Fibroblast of skin of back (primary cell): ENCODE measurements at places on chromosomes 1 and 21.

GRCh38 chr1:198922638-198923430 is 284.0 kb downstream of the PTPRC start:
- no peak for DNase-seq

DNA sequence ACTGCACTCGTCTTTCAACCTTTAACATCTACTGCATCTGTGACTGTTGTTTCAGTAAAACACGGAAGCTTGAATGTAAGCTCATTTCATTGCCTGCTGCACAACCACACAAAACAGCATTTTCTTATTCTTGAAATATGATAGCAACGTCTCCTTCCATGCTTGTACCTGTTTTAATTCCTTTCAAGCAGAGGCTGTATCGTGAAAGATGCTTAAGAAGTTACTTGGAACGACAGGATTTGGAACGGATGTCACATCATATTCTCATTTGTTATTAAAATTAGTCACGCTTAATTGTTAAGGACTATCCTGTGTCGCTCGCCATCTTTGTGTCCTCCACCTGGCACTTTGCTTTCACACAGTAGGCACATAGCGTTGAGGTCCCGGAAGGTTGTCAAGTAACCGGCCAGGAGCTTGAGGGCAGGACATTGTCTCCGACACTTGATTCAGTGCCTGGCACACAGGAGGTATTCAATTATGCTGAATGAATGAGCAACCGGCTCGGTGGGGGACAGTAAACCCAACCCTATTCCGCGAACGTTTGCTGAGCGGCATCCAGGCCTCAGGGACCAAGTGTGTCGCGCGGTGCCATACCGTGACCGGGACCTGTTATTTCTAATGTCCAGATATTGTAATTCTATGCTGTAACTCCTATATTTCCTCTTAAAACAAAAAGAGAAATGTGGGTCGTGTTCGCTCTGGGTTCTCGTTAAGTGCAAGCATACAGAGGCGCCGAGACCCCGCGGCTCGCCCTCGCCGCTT is 499 bp upstream of the SH3GLB1 start:
- peak; percentile 46 for DNase-seq

DNA sequence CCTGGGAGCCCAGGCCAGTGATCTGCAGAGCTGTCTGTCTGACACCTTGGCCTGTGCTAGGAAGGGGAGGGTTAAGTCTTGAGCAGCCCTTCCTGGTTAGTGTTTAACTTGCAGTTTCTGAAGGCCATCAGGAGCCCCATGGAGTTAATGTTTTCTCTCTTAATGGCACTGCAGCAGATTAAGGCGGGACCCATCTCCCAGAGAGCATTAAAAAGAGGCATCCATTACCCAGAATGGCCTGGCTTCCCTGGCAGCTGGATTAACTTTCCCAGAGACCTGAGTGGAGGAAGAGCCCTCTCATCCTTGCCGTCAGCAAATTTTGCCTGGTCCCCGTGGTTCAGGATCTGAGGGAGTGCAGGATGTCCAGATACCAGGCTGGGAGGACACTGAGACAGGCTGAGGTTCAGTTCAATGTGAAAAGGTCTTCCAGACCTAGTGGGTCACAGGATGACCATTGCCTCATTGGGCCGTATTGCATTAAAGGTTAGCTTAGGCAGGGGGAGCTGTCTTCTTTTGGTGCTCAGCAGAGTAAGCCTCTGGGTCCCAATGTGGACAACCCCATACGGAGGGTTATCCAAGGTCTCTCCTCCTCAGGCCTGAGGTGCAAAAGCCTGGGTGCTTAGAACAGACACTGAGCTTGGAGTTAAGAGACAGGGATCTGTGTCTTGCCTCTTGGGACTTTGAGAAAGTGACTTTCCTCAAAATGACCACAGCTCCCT is 522.6 kb downstream of the PTPRU start:
- DNase-seq = no peak

GRCh38 chr21:45557616-45558043 is 15.4 kb upstream of the SLC19A1 start:
- no peak for DNase-seq

- peak; percentile 22 for DNase-seq
Measured at GRCh38 chr1:107140703-107141490, at the start of gene NTNG1. TSS of gene NTNG1 (plus strand) at chr1:107141039.
